ENCODE measurements at places on chromosomes 12 and 14.
A peak's percentile ranks its signal among the peaks of the same experiment; 100 is the strongest.

DNA sequence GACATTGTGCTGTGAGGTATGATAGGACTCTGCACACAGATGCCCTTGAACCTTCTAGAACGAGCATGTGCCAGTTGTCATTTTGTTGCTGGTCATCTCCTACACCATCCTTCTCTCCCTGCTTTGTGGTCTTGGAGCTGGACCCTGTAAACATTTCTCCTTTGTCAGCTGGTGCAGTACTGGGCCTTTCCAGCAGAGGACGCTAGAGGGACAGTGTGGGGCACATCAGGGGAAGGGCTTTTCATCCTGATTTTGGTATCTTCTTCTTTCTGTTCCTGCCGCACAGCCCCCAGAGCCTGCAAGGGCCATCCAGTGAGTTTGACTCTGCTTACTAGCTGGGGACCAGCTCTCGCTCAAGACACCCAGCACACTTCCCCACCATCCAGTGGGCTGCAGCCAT lies 484.6 kb downstream of the AACS start:
- DNase-seq, result no peak

- DNase-seq, result peak; percentile 3
Observed at GRCh38 chr12:98645572-98646067, 530 bp downstream of the APAF1 start.

DNA sequence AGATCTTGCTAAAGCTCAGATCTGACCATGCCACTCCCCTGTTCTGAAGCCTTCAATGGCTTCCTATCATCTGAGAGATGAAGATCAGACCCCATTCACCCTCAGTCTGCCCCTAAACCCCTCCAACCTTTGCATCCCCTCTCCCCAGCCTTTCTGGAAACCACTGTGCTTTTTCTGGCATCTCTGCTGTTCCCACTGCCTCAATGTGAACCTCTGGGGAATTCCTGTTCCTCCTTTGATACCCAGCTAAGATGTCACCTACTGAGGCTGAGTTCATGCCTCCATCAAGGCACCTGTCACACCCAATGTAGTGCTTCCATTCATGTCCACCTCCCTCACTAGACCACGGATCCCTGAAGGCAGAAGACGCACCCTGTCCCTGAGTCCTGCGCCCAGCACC lies 19.3 kb downstream of the CYP46A1 start:
- DNase-seq, result no peak

- no peak for DNase-seq
Observed at GRCh38 chr12:52495389-52495788, 2.3 kb upstream of the KRT6A start.

- DNase-seq, result no peak
Observed at GRCh38 chr12:129589503-129589902, 314.3 kb downstream of the TMEM132D start.

GRCh38 chr12:65740506-65740872 lies 83.8 kb upstream of the HMGA2 start:
- no peak for DNase-seq

GRCh38 chr14:102848830-102849525 lies 71.7 kb downstream of the TRAF3 start:
- DNase-seq, result no peak

- DNase-seq, result no peak
Observed at GRCh38 chr12:119450771-119451170, 116.2 kb downstream of the CCDC60 start.

- DNase-seq, result no peak
Observed at GRCh38 chr12:54036620-54037359, 3.9 kb downstream of the HOXC5 start.

DNA sequence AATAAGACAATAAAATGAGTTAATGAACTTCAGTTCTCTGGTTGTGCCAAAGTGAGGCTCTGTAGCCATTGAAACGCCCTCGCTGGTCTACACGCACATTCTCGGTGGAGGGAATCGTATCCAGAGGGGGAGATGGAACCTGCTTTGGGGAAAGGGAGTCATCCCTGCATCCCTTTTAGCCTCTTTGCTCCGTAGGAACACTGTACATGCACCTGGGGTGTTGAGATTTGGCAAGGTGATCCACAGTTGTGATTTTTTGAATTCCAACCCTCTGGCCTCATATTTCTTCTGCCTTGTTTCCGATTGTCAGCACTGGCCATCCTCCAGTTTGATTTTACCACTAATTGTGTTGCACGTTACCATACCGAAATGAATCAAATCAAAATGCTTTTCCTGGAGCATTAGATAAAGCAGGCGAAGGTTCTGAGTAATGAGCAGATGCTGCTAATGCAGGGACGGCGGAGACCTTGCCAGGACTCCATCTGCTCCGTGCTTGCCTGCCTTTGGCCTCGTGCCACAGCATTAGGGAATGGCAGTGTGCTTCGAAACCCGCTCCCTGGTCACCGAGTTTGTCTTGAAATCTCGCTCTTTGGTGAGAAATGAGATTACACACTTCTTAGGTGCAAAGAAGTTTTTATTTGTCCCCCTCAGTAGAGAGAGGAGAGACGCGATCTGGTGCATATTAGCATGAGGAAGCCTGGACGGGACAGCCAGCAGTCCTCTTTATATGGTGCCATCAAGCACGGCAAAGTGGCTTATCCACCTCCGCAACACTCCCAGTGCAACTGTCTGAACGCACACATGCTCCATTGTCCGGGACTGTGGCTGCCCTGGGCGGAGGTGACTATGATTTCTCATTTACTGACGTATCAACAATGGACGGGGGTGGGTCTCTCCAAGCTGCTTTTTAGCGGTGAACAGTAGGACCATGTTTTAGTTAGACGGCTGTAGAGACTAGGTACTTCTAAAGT lies 59.1 kb downstream of the FBXW8 start:
- DNase-seq, result no peak

Data from activated T-cell treated with anti-CD3 and anti-CD28 coated beads for 4 hours (primary cell).